CD4-positive, alpha-beta T cell (primary cell): ENCODE measurements at places on chromosomes 2 and 18.

DNA sequence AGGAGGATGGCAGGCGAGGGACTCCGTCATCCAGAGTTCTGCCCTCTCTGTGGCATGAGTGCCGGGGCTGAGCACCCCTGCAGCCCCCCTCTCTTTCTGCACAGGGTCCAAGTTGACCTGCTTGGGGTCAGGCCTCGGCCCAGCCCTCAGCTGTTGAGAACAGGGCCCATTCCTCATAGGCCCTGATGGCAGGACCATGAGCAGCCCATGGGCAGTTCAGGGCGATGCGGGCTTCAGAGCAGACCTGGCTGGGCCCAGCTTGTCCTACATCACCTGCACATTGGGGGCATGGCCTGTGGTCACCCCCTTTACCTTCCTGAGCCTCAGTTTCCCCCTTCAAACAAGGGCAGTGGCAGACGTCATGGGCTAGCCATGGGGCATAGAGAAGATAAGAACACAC lies 238.1 kb downstream of the SEPTIN10 start:
- DNase-seq, result no peak

DNA sequence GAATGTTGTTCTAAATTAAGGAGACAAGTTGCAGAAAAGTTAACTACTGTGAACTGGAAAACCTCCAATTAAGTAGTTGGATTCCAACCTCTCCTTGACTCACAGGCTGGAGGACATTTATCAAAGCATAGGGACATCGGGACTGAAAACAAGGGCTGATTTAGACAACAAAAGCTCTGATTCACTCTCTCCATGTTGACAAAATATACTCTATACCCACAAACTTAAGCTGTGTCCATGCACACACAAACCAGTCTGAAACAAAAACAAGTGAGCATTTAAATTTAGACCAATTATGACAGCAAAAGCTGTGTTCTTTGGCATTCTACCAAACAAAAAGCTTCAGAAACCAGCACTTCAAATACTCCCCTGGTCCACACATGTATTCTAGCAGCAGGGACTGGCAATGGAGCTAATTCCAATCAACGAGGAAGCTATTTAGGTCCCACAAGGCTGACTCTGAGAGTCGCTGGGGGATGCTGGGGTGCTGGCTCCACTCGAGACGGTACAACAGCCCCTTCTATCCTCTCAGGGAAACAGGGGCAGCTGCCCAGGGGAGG lies 71.4 kb downstream of the NXPH2 start:
- DNase-seq, result no peak

- no peak for DNase-seq
Observed at GRCh38 chr2:5932556-5933469, 240.6 kb downstream of the SOX11 start.

DNA sequence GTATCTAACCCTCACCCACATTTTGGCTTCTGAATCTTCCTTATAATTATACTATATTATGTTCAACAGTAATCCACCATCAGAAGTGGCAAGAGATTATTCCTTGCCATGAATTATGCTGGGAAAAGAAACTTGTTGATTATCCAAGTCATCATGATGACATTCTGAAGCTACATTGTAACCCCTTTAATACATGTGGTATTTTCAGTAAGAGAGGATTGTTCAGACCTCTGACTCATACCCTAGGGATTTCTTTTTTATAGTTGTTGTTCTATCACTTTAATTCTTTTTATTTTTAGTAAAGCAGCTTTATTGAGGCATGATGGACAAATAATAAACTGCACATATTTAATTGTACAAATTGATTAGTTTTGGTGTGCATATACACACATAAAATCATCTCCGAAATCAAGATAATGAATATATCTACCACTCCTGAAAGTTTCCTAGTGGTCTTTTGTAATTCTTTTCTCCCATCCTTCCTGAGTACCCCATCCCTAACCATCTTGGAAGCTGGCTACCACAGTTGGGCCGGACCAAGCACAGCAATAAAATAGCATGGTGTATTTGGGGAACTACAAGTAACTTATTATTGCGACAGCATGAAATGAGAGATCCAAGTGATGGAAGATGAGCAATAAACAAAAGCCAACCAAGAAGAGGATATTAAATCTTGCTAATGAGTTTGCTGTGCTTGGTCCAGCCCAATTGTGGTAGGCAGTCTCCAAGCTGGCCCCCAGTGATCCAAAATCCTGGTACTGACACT lies 159.9 kb downstream of the BARD1 start:
- no peak for DNase-seq

DNA sequence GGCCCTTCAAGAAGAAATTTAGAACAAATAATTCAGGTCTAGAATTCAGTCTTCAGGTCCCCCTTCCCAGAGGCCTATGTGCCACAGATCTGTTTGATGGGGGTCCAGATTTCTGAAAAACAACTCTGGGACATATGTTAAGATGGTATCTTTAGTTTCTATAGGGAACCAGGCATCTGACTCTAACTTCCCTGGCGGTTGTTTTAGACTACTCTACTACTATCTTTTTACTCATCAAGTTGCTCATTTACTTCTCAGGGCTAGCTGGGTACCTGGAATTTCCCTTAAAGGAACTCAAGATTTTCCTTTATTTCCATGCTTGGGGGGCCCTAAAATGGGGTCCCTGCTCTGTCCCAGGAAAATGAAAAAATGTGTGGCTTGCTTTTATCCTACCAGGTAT lies 114.7 kb upstream of the RAB6C start:
- no peak for DNase-seq

GRCh38 chr2:124254621-124255020 lies 229.5 kb downstream of the CNTNAP5 start:
- DNase-seq, result no peak

DNA sequence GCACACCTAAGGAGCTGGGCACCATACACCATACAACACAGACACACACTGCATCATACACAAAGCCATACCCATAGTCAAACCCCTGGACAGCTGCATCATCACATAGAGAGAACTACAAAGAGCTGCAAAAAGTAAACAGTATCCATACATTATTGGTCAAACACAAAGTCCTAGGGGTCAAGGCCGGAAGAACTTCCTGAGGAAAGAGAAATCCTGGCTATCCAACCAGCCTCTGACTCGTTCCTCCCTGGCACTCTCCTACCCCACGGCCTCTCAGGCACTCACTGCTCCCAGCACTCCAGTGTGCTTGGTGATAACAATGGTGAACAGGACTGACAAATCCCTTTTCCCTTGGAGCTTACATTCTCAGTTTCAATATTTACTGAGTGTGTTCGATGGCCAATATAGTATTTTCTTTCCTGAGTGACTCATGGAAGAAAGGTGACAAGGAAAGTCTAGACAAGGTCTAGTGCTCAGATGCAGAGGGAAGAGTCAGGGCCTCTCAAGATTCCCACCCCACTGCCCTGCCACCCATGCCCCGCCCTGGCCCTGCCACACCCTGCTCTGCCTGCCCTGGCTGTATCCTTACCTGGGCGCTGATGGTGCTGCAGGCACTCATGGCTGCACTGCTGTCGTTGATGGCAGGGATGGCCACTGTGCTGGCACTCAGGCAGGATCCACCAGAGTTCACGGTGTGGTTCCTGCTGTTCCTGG lies 3.4 kb downstream of the CFAP65 start:
- DNase-seq, result no peak

DNA sequence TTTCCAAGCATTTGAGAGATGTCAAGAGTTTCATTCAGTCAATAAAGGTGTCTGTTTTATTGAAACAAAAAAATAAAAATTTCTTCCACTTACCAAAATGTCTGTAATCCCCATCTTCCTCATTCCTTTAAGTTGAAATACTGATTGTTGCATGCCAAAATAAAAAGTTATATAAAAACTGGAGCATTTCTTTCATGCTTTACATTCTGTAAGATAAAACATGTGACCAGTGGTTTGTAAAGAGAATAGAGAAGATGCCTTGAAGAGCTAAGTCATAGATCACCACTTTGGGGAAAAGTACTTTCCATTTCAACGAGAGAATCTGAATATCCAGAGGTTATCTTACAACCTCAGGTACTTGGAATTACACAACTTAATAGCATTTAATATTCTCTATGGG lies 35.9 kb upstream of the MYO1B start:
- DNase-seq, result no peak

- no peak for DNase-seq
Observed at GRCh38 chr2:17614174-17614930, 73.9 kb downstream of the VSNL1 start.

DNA sequence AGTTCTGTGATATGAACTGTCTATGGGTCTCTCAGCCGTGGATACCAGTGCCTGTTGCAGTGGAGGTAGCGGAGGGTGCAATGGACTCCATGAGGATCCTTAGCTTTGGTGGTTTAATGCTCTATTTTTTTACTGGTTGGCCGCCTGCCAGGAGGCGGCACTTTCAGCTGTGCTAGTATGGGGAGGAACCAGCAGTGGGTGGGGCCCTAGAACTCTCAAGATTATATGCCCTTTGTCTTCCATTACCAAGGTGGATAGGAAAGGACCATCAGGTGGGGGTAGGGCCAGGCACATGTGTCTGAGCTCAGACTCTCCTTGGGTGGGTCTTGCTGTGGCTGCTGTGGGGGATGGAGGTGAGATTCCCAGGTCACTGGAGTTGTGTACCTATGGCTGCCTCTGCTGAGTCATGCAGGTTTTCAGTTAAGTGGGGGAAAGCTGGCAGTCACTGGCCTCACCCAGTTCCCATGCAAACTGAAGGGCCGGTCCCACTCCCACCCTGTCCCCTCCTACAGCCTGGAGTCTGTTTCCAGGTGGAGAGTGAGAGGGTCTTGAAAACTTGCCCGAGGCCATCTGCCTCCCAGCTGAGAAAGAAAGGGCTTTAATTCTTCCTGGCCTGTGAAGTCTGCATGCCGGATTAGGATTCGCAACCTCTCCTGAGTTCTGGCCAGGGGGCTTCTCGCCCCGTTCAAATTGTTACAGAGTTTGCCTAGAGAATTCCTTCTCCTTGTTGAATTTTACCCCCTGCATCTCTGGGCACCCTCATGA lies 14.5 kb downstream of the KCNS3 start:
- no peak for DNase-seq

DNA sequence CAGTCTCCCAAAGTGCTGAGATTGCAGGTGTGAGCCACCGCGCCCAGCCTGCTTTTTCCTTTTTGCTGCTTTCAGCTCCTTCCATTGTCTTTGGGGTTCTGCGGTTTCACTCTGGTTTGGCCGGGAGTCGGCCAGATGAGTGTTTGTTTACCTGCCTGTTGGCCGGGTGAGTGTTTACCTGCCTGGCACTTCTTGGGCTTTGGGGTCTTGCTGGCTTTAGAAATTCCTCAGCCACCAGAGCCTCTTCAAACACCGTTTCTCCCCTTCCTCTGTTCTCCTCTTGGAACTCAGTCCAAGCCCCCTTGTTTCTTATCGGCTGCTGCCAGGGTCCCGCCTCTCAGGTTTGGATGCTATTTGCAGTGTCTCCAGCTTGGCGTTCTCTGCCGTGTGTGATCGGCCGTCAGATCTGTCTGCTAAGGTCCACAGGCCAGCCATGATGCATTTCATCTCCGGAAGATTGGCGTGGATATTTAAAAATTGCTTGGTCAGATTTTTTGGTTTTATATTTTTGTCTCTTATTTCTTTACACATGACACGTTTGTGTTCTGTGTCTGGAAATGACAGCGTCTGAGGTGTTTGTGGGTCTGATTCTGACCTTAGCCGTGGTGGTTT lies 14.2 kb upstream of the GAL3ST2 start:
- DNase-seq, result peak; percentile 46

DNA sequence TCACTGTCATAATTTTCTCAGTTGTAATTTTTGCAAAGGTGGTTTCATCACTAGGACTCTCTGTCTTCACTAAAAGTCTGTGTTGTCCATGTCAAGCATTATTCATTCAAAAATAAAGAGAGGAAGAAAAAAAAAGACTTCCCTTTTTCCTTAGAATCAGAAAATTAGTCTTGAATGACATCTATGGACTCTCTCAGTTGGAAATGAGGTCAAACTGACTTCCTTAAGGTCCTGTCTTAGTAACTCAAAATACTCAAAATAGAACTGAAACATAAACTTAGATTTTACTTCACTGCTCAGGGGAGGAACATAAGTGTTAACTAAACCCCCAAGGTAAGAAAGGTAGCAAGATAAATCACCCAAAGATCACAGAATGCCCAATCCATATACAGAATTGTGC lies 2.2 kb upstream of the ZNF407 start:
- no peak for DNase-seq

GRCh38 chr2:145412155-145412554 lies 892.2 kb upstream of the ZEB2 start:
- DNase-seq, result no peak

GRCh38 chr2:143988082-143988481 lies 531.8 kb downstream of the ZEB2 start:
- no peak for DNase-seq

GRCh38 chr2:155382776-155383175 lies 684.3 kb downstream of the KCNJ3 start:
- DNase-seq, result no peak

GRCh38 chr18:22250591-22250996 lies 81.2 kb downstream of the GATA6 start:
- no peak for DNase-seq

DNA sequence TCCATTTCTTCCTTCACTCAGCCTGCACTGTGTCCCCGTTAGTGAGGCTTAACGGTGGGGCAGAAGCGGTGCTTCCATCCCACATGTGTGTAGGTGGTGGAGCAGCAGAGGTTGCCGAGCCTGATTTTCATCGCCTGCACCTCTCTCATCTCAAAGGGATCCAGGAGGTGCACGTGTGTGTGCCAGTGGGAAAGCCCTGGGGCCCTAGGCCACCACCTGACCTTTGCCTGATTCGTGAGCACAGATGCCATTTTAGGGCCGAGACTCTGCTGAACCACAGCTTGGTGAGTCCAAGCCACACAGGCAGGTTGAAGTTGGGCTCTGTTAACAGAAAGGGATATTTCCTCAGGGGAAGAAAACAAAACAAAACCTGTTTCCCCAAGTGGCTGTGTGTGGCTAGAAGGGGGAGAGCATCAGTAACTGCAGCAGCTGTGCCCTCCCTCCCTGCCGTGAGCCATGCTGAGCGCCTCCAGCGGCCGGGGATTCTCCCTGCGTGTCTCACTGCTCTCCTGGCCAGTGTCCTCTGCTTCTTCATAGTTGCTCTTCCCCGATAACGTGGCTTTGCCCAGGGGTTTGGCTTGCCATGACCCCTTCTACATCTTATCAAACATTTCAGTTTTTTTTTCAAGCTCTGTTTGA lies 81.5 kb downstream of the MAPRE2 start:
- no peak for DNase-seq
